ENCODE measurements at places on chromosomes 3 and 15.

DNA sequence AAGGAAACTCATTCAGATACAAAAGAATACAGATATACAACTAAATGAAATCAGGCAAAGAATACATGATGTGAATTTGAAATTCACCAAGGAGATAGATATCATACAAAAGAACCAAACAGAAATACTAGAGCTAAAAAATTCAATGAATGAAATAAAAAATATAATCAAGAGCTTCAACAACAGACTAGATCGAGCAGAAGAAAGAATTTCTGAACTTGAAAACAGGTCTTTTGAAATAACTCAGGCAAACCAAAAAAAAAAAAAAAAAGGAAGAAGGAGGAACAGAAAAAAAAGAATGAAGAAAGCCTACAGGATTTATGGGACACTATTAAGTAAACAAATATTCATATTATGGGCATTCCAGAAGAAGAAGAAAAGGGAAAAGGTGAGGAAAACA is 137.8 kb downstream of the DMXL2 start:
- DNase-seq: no peak

DNA sequence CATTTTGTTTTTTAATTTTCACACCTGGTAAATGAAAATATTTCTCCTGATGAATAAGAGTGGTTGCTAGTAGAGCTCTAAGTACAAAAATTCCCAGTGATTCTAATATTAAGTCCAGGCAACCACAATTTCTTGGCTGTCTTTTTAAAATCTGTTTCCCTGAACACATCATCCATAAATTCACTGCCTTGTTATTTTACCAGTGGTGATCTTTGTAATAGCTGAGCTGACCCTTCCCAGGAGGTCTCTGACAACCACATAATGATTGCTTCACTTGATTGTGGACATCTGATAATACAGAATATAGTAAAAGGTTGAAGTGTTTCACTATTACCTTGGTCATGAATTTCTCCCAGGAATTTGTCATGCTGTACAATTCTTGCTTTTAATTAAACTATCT is 13.9 kb upstream of the TOP2B start:
- no peak for DNase-seq

- DNase-seq: no peak
Measured at GRCh38 chr3:50355829-50356552, 3.3 kb downstream of the TMEM115 start.

- no peak for DNase-seq
Measured at GRCh38 chr3:48759071-48759470, 42.0 kb upstream of the IP6K2 start.

- no peak for DNase-seq
Measured at GRCh38 chr3:188658606-188659005, 504.6 kb downstream of the LPP start.

- DNase-seq: peak; percentile 44
Measured at GRCh38 chr3:31246293-31247062, 286.2 kb upstream of the STT3B start.

- DNase-seq: no peak
Measured at GRCh38 chr3:178297740-178298139, 238.5 kb upstream of the KCNMB2 start.

- DNase-seq: no peak
Measured at GRCh38 chr15:46808834-46809233, 908.5 kb upstream of the SEMA6D start.

DNA sequence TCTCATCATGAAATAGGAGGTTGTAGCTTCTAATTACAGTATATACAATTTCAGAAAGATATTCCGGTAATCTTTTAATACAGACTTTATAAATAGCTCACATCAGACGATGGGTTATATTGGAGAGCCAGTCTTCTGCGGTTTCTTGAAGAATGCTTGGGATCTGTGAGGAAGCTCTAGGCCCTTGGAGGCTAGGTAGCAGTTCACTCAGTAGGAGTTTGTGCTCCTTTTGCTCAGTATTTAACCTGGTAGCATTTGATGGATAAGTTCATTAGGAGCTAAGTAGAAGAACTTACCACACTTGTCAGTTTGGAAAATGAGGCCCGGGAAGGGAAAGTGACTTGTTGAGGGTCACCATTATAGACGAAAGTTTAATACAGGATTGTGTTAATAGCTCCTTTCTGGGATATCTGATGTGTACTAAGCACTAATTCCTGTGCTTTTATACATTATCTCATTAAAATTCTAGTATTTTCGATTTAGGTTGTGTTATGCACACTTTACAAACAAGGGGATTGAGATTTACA is 2.8 kb downstream of the FNDC3B start:
- no peak for DNase-seq

DNA sequence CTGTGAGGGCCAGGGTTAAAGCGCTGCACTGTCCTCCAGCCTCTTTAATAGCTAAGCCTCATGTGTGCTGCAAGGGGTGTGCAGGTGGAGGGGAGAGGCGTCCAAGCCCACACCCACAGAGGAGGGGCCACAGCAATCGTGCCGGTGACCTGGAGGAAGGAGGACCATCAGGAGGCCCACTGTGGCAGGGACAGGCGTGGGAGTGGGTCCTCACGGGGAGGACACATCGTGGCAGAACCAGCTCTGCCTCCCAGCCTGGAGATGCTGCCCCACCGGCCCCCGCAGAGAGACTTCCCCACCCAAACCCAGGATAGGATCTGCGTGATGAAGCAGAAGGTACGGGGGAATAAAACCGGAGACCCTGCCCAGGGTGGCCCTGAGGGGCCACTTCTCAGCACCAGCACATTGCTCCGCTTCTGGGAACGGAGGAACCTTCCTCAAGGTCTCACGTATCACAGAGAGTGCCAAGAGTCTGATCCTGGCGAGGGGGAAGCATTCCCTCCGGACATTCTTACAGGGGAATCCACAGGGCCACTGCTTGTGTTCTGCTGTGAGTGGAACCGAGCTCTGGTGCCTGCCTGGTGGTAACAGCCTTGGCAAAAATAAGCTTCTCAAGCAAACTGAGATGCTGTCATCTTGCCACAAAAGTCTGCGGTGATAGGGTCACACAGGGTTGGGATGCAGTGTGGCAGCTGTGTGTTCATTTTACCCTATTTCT is 199.8 kb downstream of the XXYLT1 start:
- DNase-seq: no peak

GRCh38 chr15:88847144-88847543 is 43.9 kb downstream of the ACAN start:
- DNase-seq: no peak

DNA sequence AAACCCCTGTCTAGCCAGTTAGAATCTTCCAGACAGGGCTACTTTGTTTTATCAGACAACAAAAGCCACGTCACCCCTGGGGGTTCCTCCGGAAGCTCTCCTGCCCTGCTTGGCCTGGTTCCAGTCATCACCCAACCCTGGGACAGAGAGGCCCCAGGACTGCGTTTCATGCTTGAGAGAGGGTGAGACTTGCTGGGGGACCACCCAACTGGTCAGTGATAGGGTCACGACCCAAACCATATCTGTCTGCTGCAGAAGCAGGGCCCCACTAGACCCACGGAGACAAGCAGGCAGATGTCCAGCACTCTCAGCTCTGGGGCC is 1.2 kb downstream of the NT5DC2 start:
- peak; percentile 37 for DNase-seq

DNA sequence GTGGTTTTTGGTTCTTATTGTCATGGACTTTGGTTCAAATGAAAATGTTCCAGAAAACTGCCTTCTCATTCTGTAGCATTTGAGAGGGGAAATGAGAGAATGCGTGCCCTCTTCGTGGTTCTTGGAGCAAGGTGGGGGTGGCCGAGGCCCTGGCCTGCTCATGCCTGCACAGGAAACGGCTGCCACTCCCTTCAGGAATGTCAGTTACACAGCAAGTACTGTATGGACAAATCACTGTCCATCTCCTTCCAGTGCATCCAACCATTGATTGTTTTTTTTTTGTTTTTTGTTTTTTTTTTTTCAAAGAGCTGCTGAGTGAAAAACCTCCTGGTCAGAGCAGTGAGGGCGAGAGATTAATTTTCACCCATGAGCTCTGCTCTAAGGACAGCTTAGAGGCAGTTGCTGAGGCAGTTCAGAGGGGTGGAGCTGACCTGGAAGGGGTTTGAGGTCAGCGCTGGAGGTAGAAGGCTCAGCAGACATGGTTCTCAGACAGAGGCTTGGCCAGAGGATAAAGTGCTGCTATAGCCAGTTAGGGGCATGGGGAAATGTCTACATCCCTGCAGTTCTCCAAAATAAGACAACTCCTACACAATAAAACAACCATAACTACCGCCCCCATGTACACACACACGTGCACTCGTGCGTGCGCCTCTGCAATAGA is 20.2 kb upstream of the KIF23 start:
- no peak for DNase-seq

DNA sequence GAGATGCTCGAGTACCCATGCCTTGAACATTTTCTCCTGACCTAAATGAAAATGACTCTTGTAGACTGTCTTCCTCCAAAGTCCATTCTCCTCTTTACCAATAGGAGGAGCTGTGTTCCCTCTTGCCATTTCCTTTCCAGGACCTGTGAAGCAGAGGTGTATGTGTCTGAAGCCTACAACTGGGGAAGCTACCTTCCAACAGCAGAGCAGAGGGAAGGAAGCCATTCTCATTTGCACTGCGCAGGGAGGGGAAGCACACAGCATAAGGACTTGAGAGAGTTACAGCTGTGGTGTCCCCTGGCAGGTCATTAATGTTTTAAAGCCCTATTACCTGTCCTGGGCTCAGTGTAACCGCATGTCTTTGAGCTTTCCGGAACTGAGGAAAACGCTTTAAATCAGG is 38.7 kb downstream of the HSPBAP1 start:
- peak; percentile 90 for DNase-seq

Data from mesendoderm (in vitro differentiated cells).